Stimulated activated CD8-positive, alpha-beta memory T cell treated with anti-CD3 and anti-CD28 coated beads, Interleukin-4, amount 100 ng/mL, for 4 hours (primary cell): ENCODE measurements at places on chromosomes 16 and 17.

DNA sequence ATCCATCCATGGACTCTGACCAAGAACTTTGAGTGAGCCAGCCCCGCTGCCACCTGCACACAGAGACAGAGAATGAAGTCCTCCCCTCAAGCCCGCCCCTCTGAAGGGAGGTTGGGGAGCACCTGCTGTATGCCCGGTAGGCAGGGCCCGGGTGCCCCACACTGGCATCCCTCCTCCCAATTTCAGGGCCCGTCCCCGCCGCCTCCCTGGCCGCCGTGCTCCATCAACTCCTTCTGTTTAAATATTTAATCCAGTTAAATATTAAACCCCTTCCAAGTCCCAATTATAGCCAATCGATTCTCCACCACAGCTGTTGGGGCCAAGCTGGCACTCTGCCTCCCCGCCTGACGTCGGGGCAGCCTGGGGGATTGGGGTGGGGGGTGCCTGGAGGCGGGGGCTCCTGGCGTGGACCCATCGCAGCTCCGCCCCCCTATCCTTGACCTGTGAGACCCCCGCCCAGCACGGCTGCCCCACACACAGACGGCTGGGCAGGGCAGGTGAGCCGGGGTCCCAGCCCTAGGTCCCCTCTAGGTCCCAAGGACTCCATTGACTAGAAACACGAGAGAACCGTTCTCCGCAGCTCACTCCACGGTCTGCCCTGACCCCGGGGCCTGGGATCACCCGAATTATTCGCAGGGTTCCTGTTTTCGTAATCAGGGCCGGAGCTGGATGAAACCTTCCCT, 18.0 kb upstream of the CACNA1H start:
- no peak for DNase-seq

DNA sequence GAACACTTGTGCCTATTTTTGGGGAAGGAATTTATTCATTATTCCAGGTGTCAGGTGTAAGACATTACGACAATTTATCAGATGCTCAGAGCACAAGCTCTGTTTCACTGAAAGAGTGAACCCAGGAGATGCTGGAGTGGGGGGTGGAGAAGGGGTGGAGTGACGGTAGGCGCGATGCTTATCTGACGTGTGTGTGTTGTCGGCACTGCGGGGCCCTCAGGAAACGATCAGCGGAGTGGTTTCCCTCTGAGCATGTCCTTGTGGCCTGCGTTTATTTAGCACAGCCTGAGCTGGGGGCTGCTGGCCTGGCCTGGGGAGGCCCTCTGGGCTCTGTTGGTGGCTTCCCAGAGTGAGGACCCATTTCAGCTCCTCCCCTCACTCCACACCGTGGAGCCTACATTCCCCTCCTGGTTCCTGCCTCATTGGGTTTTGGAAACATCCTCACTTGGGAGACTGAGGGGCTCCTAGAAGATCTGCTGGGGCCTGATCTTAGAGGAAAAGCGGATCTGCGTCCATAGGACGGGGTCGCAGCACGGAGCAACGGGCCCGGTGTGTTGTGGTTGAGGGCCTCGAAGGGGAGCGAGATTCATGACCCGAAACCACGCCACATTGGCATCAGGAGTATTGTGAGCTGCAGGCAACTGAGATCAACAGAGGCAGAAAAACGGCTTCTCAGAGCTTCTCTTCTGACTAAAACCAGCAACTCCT, 19.0 kb upstream of the GNG13 start:
- DNase-seq = no peak

DNA sequence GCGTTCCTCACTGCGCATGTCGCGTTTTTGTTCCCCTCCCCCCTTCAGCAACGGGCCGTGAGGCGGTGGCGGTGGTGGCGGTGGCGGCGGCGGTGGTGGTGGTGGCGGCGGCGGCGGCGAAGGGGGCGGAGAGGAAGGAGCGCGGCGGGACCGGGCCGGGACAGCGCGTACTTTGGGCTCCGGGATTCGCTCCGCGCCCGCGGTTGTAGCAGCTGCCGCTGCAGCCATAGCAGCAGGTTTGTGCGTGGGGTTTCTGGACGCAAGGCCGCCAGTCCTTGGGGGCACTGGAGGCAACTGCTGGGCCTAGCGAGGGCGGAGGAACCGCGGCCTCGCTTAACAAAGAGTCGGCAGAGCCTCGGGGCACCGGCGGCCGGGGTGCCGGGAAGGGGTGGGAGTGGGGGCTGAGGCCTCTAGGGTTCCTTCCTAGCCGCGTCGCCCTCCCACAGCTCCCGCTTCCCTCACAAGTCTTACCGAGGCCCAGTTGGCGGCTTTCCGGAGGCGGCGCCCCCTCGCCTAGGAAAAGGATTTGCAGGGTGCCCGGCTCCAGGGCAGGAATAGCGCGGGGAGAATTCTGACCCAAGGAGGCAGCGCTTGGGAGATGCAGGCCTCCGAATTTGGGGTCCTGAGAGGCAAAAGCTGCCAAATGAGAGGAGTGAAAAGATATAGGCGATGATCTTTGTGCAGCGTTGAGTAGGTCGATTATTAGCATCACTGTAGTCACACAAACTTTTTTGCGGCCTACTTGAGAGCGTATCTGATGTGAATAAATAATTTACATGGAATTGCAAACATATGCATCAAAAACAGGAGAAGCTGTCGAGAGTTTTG, at the start of gene DDX42:
DDX42 (plus strand) TSS at position 30 of the 828 bp plus-strand sequence. CDS start 12,880 bp downstream, outside the sequence.
- peak; percentile 78 for DNase-seq

- DNase-seq = peak; percentile 51
Observed at GRCh38 chr17:49952209-49952911, 16.6 kb upstream of the DLX4 start.

- no peak for DNase-seq
Observed at GRCh38 chr17:17725752-17726457, 44.6 kb downstream of the RAI1 start.

GRCh38 chr17:15511142-15511541, 43.7 kb upstream of the CDRT4 start:
- no peak for DNase-seq

GRCh38 chr16:56226187-56226586, 34.9 kb downstream of the GNAO1 start:
- no peak for DNase-seq

GRCh38 chr17:29757788-29758187, 135.1 kb upstream of the CORO6 start:
- DNase-seq = no peak

- no peak for DNase-seq
Observed at GRCh38 chr16:83138976-83139690, 512.4 kb downstream of the CDH13 start.

DNA sequence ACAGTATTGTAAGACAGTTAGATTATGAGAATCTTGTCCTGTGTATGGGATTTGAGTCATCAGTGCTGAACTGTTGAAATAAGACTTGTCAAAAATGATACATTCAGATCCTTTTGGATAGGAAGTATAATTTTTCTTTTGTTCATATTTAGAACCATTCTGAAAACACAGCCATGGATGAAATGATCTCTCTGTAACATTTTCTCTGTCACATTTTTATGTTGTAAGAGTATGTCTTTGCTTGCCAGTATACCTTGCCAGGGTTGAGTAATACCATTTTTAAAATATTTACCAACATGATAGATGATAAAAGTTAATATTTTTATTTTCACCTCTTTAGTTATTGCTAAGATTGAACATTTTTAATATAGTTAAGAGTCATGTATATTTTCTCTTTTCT, 45.0 kb downstream of the NSRP1 start:
- DNase-seq = no peak

DNA sequence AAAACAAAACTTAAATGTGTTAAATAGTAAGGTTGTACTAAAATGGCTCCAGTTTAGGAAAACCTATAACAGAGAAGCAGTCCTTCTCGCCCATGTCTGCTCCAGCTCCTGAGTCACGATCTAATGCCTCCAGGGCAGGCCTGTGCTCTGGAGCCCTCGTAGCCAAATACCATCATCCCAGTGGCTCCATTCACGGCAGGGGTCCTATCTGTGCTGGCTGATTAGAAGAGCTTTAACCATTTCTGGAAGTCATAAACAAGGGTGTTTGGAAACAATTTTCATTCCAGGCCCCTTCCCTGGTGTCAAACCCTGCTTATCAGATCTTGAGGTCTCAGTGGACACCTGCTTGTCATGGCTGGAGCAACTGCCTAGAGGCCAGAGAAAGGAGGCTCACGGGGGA, 336.9 kb downstream of the SOX9 start:
- no peak for DNase-seq

DNA sequence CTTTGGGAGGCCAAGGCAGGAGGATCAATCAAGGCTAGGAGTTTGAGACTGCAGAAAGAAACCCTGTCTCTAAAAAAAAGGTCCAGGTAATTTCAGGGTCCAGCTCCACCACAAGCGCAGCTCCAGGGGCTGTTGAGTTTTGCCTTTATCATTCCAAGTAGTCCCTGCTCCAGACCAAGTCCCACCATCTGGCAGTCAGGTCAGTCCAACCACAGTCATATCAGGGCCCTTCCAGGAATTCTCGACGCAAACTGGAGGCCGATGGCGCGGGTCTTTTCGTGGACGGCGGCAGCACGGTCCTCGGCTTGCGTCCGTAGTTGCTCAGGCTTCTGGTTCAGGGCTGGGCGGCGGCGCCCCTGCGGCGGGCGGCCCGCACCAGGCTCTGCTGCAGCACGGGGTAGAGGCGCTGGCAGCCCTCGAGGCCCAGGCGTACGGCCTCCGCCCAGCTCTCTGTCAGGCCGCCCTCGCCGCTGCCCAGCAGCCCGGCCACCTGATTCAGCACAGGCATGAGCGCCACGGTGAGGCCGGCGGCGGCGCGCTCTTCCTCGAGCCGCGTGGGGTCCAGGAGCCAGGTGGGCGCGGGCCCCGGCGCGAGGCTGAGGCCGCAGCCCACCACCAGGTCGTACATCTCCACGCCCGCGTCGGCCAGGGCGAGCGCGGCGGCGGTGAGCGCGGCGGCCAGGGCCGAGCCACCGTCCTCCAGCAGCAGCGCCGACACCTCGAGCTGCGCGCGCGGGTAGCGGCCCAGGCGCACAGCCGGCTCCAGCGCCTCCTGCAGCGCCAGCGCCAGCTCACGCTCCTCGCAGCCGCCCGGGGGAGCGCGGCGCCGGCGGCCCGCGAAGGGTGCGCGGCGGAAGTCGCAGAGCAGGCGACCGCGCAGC, 752 bp downstream of the EXOSC6 start:
- no peak for DNase-seq

DNA sequence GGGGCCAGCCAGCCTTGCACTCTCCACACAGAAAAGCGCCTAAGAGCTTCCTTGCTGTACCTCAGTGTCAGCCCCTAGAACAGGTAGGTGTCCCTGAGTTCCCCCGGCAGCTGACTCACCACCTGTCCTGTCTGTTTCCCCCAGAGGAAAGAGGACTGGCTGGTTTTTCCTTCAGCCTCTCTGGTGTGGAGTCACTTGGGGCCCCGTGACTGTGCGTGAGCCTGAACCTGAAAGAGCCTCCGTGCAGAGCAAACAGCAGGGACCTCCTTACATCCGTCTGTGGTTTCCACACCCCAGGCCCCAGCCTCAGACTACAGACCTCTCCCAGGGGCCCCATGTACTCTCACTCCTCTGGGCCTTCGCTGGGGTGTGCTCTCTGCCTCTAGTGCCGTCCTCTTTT, 87.8 kb downstream of the GNAO1 start:
- DNase-seq = no peak

- DNase-seq = no peak
Observed at GRCh38 chr16:63922560-63922959, 1199.3 kb downstream of the CDH11 start.

GRCh38 chr17:3475812-3476610, at the start of gene ASPA:
Gene ASPA (plus strand): TSS chr17:3475997. CDS start chr17:3476160, 163 bp downstream.
- DNase-seq = no peak

DNA sequence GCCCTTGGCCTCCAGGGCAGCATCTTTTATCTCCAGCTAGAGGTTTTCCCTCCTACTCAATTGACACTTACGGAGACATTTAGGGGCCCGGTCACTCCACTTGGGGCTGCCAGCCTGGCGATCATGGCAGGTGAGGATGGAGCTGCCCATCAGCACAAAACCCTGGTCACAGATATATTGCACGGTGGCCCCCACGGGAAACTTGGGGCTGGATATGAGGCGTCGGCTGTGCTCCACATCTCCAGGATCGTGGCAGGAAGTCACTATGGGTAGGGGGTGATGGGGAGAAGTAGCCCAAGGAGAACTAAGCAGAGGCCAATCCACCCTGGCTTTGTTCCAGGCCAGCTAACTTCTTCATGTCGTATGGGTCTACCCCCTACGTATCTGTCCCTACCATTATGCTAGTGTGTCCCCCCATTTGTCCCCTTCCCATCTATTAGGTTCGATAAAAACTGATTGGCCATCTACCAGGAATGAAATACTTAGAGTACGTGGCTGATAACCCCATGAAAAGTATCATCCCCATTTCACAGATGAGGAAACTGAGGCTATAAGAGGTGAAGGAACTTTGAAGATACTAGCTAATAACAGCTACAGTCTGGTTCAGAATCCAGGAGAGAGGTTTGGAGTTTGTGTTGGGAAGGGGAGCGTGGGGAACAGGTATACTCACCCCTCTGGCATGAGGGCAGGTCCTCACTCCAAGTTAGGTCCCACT, 6.1 kb upstream of the PHF12 start:
- DNase-seq = no peak

DNA sequence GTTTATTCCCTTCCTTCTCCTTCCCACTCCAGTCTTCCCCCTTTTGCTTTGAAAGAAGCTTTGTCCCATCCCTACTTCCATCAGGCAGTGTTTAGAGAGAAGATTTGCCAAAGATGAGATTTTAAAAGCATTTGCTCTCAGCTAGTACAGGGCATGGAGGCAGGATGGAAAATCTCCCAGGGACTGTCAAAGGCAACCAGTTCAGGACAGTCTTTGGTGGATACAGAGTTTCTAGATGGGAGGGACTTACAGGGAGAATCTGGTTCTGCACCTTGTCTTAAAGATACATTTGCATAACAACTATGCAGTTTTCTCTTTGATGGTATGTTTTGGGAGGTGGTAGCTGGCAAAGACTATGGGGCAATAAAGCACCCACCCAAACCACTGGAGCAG, 26.2 kb downstream of the CHD9 start:
- DNase-seq = no peak

- no peak for DNase-seq
Observed at GRCh38 chr17:13544292-13544691, 57.4 kb downstream of the HS3ST3A1 start.

GRCh38 chr17:34261568-34262337, 6.7 kb downstream of the CCL2 start:
- no peak for DNase-seq

GRCh38 chr16:72224260-72224768, 52.4 kb upstream of the PMFBP1 start:
- DNase-seq = no peak

GRCh38 chr17:54968988-54969332, 395 bp downstream of the STXBP4 start:
- DNase-seq = peak; percentile 13

DNA sequence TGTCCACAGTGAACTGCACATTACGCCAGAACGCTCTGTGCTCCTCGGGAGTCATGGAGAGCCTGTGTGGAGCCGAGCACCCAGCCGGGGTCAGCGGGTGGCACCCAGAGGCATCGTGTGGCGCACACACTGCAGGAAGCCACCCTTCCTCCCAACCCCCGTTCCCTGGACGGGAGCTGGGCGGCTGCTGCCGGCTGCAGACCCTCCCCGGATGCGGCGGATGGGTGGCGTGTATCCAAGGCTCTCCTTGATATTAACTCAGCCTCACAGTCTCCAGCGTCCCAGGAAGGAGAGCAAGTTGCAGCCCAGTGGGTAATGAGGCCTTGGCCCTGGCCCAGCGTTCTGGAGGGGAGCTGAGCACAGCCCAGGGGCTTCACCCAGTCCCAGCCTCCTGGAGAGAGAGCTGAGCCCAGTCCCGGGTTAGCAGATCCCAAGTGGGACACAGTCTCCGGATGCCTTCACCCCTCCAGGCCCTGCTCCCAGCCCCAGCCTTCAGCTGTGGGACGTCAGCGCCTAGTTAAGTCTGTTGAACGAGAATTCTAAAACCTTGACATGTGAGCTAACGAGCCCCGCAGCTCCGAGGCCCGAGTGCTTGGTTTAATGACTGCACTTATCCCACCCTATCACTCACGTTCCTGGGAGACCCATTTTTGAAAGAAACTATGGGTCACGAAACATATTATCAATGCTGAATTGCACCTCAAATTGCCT, 86.6 kb downstream of the TBC1D16 start:
- no peak for DNase-seq
